Mesendoderm (in vitro differentiated cells): ENCODE measurements at places on chromosomes 2 and 18.

GRCh38 chr18:8139127-8139527 is 470.1 kb upstream of the RAB12 start:
- DNase-seq = no peak

DNA sequence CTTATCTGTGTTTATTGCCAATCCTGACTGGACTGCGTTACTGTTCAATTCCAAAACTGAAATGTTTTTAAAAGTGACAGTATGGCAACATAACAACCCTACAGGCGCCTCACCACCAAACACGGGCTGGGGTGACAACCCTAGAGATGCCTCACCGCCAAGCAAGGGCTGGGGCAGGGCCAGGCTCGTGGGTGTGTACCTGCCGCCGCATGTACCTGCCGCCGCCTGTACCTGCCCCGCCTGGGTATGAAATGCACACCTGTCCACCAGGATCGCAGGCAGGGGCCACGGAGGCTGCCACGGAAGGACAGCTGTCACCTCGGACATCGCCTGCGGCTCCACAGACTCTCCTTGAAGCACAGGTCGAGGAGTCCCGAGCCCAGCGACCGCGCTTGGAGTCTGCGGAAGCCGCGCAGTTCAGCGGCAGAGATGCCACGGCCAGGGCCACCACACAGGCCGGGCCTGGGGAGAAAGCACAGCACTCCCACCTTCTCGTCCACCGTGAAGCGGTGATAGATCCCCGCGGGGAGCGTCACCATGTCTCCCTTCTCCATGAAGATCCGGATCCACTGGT is 18.9 kb downstream of the ADI1 start:
- no peak for DNase-seq

- DNase-seq = no peak
Observed at GRCh38 chr18:57023275-57023882, 123.5 kb upstream of the BOD1L2 start.

DNA sequence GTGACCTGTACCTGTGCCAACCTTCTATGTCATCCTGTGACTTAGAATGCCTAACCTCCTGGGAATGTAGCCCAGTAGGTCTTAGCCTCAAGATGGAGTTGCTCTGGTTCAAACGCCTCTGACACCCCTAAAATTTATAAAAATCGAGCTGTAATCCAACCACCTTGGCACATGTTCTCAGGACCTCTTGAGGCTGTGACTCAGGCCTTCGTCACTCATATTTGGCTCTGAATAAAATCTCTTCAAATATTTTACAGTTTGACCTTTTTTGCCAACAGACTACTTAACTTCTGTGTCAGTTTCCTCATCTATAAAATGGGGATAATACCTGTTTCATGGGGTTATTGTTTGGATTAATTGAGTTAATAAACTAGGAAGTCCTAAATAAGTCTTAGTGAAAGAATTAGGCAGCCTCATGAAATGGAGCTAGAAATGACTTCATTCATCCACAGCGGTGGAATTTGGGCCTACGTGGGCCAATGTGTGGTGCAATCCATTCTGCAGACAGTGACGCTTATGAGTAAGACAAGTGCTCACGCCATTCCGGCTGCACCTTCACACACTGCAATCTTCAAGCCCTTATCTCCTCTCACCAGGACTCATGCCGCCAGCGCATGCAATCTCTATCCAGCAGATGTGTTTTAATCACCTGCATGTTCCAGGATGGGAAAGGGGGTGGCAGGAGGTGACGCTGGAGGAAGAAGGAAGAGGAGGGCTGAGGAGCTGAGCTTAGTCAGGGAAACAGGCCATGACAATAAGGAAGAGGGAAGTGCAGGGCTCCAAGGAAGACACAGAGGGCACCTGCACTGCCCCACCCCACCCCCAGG is 2.0 kb upstream of the UBE2F start:
- DNase-seq = no peak

GRCh38 chr2:147083664-147084063 is 761.2 kb upstream of the ACVR2A start:
- DNase-seq = no peak

DNA sequence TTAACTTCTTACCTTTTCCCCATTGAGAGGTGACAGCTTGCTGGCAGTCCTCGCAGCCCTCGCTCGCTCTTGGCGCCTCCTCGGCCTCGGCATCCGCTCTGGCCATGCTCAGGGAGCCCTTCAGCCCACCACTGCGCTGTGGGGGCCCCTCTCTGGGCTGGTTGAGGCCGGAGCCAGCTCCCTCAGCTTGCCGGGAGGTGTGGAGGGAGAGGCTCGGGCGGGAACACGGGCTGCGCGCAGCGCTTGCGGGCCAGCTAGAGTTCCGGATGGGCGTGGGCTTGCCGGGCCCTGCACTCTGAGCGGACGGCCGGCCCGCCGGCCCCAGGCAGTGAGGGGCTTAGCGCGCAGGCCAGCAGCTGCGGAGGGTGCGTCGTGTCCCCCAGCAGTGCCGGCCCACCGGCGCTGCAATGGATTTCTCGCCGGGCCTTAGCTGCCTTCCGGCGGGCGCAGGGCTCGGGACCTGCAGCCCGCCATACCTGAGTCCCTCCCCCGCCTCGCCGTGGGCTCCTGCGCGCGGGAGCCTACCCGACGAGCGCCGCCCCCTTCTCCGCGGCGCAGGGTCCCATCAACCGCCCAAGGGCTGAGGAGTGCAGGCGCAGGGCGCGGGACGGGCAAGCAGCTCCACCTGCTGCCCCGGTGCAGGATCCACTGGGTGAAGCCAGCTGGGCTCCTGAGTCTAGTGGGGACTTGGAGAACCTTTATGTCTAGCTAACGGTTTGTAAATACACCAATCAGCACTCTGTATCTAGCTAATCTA is 335.0 kb downstream of the CBLN2 start:
- DNase-seq = no peak

DNA sequence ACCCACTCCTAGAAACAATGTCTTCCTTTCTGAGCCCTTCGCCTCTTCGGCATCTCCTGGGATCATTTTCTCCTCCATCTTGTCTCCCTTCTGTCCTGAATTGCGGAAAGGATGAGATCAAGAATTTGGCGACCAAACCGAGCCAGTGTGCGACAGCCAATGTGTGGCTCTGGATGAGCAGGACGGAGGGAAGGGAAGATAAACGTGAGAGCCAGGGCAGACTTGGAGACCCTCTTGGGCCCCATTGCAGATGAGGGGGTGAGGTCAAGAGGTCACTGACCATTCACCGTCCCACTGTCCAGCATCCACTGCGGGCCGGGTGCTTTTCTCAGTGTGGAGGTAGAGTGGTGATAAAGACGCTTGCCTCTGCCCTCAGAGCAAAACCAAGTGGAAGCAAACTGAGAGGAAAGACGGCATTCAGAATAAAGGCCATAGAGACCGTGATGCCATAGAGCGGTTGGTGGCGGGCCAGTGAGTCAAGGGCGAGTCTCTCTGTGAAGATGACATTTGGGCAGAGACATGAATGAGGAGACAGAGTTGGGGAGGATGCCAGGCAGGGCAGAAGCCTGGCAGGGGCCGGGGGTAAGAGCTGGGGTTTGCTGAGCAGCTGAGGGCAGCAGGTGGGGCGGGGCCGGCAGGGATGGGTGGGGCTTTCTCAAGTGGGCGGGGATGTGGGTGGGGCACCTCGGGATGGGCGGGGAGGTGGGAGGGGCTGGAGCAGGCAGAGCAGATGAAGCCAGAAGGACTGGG is 55.6 kb downstream of the ACAA2 start:
- peak; percentile 55 for DNase-seq

DNA sequence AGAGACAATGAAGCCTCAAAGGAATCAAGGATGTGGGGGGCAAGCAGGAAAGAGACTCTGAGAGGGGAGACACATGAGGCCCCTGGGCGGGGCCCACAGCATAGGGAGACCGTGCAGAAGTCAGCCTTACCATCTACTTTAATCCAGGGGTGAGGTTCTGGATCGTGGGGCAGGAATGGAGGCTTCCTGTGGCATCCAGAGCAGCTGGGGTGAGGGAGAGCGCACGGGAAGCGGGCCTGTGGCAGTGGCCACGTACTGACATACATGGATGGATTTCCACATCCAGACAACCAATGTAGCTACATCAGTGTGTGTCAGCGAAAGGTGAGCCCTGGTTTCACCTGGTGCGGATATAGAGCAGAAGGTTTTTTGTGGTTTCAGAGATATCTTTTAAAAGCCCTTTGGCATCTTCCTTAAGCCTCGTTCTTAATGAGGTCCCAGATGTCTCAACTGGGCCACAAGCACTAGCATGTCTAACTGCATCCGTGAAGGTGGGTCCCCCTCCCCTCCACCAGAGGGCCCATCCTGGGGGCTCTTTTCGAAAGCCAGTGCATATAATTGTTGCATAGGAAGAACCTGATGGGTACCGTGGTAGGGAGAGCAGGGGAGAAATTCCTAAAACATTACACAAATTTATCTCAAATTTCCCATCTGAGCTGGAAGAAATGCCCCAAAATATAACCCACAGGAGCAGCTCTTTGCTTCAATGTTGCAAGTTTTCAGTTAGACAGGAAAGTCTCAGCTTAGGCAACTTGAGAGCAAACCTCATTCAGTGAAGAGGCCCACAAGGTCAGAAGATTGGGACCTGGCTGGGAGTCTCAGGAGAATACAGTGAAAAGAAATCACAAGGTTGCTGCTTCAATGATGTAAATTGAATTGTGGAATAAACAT is 90.9 kb downstream of the SP3 start:
- no peak for DNase-seq

- no peak for DNase-seq
Observed at GRCh38 chr2:205627085-205627484, 55.2 kb upstream of the NRP2 start.

- no peak for DNase-seq
Observed at GRCh38 chr2:20208476-20208859, 16.5 kb downstream of the SDC1 start.

DNA sequence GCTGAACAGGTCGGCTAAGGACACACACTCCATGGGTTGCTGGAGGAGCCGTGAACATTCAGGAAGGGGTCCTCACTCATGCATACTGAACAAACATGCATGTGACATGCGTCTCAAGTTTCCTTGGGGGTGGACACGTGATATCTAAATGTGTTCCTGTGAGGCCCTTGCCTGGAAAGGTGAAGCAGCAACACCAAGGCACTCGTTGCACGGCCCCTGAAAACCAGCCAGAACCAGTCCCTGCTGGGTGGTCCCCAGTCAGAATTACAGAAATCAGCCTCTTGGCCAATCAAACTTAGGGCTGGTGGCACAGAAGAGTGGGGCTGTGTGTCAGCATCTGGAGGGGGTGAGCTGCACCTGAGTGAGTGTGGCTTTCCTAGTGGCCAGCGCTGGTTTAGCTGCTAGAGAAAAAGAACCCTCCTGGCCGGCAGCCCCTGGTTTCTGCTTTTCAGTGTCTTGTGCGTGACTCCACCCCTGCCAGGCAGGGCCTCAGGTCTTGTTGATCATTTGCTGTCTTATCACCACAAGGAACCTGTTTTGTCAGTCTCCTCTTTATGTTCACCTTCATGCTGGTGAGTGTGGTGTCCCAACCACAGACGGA is 3.2 kb upstream of the AQP12B start:
- peak; percentile 65 for DNase-seq

GRCh38 chr2:206472094-206472493 is 28.8 kb downstream of the ADAM23 start:
- no peak for DNase-seq

- no peak for DNase-seq
Observed at GRCh38 chr2:53985646-53986045, 14.9 kb upstream of the PSME4 start.

DNA sequence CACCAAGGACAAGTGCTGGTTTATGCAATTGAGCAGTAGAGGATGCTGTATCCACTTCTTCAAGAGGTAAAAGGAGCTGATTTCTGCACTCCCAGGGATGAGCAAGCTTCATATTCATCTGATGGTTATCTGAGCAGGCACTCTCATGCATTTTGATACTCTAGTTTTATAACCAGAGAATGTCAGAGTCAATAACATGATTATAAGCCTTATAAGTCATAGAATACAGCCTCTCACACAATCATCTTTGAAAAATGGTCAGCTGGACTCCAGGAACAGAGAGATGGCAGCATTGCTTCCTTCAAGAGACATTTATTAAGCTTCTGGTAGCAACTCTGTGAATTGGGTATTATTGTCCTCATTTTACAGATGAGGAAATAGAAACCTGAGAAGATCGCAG is 167.1 kb downstream of the SLC8A1 start:
- DNase-seq = no peak

DNA sequence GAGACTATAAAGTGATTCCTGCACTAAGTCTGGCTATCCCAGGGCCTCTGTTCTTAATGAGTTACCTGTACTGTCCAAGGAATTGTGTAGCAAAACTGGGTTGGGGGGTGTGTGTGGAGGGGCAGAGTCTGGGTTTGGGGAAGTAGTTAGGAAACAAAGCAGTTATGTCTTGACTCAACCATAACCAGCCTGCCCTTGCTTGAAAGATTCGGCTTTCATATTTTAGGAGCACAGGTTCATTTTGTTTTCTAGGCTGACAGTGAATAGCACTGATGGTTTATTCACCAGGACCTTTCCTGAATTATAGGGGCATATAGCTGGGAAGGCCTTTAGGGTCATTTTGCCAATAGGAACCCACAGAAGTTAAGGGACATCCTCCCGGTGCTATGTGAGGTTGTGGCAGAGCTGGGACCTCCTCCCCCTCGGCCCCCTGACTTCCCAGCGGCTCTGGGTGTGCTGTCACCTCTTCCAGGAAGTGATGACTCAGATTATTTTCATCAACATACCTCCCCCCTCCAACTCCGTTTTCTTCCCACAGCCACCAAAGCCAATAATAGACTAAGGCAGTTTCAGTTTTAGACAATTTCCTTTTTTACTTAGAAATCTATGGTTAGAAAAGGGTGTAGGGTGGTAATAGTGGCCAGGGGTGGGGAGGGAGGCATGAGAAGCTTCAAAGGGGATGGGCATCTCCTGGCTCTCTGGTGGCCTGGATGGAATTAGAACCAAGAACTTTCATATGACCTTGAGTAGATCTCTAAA is 44.8 kb downstream of the SETBP1 start:
- DNase-seq = peak; percentile 45

DNA sequence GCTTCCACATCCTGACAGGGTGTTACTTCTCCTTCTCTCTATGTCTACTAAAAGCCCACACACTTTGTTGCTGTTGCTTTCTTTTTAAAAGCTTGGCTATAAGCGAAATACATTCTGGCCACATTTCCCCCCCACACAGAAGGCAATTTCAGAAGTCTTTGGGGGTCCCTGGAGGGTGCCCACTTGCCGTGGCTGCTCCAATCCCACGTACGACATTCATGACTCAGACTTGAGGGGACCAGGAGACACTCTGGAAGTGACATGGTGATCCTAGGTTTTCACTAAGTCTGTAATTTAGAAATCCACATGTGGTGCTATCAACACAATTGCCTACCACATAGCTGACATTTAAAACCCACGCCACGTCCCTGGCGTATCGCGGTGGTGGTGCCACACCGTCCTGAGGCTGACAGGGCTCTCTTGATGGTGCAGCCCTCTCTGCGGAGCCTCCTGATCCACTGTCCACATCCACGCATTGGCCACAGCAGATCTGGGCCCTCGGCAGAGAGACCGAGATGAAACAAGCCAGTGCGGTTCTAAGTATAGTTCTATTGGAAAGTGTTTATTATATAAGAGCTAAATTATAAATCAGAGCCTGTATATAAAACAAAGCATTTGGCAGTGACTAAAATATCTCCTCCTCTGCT is 42.4 kb downstream of the CYP27C1 start:
- DNase-seq = no peak

DNA sequence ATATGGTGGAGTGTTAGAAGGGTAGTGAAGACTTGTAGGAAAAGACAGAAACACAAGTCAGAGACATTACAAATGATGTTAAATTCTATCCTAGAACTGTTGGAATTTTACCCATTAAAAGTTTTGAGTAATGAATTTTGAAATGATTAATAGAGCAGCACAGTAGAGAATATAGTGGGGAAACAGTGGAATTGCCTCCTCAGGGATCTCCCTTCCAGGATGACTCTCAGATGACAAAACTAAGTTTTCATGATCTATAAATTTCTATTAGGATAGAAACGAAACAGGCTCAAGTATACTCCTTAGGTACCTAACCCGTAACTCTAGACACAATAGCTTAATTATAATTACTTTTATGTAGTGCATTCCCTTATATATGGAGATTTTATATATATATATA is 86.7 kb downstream of the DPP4 start:
- no peak for DNase-seq
